Mucosa of gallbladder (tissue), 1 donor: ENCODE measurements at places on chromosomes 16 and 17.
A peak's percentile ranks its signal among the peaks of the same experiment; 100 is the strongest.

DNA sequence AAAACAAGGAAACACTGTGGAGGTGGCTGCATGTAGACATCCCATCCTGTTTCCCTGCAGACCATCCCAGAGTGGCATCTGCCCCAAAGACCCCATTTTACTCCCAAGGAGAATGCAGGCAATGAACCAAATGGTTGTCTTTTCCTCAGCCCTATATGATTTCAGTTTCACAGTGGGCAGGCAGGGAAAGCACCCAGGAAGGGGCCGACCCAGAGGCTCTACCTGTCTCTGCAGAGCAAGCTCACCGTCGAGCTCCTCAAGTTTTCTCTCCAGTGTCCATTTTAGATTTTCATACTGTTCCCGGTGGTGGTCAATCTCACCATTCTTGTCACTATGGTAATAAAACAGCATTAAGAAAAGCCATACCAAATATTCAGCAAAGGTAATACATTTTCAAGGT lies 14.6 kb downstream of the CCDC57 start:
- no peak for DNase-seq

- no peak for DNase-seq
Measured at GRCh38 chr17:71286625-71287024, 834.2 kb upstream of the SOX9 start.

DNA sequence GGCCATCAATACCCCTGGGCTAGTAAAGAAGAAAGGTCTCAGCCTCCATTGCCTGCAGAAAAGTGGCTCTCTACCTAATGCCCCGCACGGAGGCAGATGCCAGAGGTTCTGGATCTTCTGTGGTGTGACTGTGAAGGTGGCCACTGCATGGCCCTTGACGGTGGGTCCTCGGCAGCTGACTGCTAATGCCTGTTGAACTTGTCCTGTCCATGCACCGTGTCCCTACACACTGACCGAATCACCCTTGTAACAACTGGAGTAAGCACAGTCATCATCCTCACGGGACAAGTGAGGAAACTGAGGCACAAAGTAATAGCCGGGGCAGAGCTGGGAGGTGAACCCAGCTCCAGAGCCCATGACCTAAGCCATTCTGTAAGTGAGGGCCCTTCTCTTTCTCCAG lies 48.8 kb downstream of the MYH11 start:
- no peak for DNase-seq

GRCh38 chr17:28247671-28248555 lies 71.1 kb upstream of the TMEM97 start:
- no peak for DNase-seq

GRCh38 chr16:23868136-23868535 lies 32.4 kb downstream of the PRKCB start:
- no peak for DNase-seq

- peak; percentile 81 for DNase-seq
Measured at GRCh38 chr16:4053301-4053845, 62.9 kb downstream of the ADCY9 start.

GRCh38 chr17:70752966-70753467 lies 583.7 kb downstream of the KCNJ2 start:
- DNase-seq, result no peak

DNA sequence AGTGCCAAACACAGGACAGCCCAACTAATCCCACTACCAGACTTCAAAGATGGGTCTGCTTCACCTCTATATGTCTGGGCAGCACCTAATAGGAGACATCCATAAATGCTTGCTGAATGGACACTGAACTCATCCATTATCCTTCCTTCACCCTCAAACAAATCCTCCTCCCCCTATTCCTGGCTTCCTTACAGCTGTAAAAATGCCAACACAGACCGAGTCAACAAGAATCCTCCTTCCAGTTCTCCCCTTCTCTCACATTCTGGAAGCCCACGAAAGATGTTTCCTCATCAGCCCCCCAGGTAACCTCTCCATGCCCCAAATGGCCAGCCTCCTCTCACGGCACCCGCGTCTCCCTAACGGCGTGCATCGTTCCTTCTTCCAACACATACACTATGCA lies 12.3 kb downstream of the PELP1 start:
- no peak for DNase-seq

GRCh38 chr16:73068541-73069401 lies 20.8 kb upstream of the ZFHX3 start:
- peak; percentile 71 for DNase-seq

- no peak for DNase-seq
Measured at GRCh38 chr17:60311186-60311585, 80.7 kb downstream of the USP32 start.

GRCh38 chr17:50731575-50732460 lies 12.4 kb downstream of the LUC7L3 start:
- DNase-seq, result no peak

DNA sequence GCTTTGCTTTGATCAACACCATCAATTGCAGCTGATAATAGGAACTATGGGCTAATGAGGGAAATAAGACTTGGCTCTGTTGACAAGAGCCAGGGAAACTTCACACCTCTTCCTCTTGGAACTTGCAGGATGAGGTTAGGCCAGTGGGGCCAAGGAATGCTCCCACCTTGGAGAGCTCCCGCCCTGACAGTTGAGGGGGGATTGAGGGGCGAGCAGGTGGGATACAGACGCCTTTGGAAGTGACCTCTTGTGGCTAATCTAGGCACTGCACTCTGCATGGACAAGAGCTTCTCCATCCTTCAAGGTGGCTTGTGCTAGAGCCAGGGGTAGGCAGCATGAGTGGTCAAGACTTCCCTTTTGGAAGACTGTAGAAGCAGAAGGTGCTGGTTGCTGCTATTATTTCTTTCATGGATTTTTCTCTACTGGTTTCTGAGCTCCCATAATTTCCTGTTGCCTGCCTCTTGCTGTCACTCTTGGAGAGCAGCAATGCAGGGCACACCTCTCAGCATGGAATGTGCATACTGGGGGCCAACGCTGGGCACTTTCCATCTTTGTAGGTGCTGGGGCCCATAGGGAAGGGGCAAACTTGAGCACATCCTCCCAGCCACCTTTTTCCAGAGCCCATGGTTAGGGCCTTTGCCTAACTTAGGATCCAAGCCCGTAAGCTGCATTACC lies 2.3 kb upstream of the PHF12 start:
- peak; percentile 64 for DNase-seq

GRCh38 chr17:3827124-3827773 lies 18.8 kb downstream of the NCBP3 start:
- DNase-seq, result peak; percentile 62

DNA sequence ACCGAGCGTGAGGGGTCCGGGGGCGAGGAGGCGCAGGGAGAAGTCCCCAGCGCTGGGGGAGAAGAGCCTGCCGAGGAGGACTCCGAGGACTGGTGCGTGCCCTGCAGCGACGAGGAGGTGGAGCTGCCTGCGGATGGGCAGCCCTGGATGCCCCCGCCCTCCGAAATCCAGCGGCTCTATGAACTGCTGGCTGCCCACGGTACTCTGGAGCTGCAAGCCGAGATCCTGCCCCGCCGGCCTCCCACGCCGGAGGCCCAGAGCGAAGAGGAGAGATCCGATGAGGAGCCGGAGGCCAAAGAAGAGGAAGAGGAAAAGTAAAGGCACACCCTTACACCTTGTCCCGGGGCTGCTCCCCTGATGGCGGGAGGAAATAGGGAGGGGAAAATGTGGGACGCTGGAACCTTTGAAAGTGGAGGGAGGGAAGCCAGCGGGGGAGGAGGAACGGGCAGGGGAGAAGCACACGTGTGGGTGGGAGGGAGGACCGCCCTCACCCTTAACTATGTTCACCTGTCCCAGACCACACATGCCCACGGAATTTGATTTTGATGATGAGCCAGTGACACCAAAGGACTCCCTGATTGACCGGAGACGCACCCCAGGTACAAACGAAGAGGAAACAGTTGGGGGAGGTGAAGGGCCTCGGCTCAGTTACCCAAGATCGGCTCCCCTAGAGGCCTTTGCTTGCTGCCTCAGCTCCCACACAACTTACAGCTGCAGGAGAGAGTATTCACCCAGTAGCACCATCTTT lies 916 bp downstream of the PAGR1 start:
- peak; percentile 61 for DNase-seq

GRCh38 chr17:45230787-45231480 lies 9.2 kb downstream of the FMNL1 start:
- DNase-seq, result no peak

DNA sequence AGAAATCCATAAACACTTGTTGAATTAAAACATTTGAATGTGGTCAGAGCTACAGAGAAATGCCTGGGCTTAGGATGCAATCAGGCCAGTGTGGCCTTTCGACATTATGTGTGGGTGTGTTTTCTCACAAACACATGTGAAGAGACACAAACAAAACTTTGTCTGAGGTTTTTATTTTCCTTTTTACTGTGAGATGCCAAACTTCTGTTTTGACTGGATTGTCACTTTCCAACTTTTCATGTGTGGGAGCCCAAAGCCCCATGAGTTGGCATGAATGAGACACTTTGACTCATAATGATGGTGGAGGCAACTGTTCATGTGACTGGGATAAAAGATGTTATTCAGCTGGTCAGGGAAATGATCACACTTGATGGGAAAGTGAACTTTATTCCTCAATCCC lies 71.9 kb upstream of the GAS7 start:
- no peak for DNase-seq

GRCh38 chr17:79644617-79645016 lies 33.8 kb upstream of the RBFOX3 start:
- no peak for DNase-seq

DNA sequence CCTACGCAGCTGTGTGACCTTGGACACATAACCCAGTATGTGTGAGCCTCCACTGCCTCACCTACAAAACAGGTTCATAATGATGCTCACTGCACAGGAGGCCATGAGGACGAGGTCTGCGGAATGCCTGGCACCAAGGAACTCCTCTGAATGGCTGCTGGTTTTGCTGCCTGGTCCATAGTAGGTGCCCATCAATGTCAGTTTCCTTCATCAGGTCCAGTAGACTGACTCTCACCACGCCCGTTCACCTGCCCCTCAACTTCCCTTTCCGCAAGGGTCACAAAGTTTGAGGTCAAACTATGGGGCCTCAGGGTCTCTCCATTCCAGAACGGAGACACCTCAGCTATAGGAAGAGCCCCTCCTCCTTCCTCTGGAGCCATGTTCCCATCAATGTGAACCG lies 8.8 kb downstream of the PNMT start:
- DNase-seq, result no peak

DNA sequence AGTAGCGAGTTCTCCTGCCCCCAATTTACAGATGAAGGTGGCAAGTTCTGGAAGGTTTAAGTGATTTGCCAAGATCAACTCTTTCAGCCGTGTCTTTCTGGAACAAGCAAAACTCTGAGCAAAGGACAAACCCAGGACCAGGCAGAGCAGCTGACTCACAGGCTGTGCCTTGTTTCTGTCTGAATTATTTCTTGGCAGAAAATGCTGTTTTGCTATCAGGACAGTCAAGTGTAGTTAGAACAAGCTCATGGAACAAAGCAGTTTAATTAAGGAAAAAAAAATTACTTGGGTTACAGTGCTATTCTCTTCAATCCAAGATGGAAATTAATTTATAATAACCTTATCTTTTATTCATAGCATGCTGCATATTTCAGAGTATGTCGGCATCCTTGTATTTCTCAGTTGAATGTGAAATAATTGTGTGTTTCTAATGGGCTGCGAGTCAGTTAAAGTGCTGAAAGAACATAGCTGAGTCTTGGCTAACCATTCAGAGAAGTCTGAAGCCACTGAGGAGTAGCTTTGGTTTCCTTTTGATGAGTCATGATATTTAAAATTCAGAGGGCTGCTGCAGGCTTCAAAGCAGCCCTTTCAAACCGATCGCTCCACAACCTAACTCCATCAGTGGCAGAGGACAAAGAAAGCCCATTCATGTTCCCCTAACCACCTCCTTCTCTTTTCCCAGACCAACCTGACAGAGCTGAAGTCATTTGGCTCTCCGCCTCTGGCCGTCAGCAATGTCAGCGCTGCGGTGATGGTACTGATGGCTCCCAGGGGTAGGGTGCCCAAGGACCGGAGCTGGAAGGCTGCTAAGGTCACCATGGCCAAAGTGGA lies 143.7 kb downstream of the ZNF18 start:
- no peak for DNase-seq
